ENCODE measurements at places on chromosomes 1 and 21. TPM values are rescaled to one million over a fixed set of nuclear protein-coding genes. Genes with fewer than 3 reads are reported as not detected.
A peak's percentile ranks its signal among the peaks of the same experiment; 100 is the strongest.

DNA sequence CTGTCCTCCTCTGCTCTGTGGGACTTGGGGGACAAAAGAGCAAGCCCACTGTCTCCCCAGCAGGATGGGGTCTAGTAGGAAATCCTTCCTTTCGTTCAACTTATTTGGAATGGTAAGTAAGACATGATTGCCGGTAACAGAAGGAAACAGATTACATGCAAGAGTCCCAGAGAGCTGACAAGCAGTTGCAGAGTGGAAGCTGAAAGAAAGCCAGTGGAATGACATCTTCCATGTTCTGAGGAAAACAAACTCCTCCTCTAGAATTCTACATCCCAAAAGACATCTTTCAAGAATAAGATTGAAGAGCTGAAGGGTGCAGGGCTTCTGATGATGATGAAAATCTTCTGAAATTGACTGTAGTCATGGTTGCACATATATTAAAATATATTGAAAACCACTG lies 619.4 kb downstream of the KIF26B start:
- no peaks in the 10 kb centered on the region for H3K4me1 ChIP-seq
- H3K36me3 ChIP-seq = no peaks in the 10 kb centered on the region
- H3K27ac ChIP-seq = no peak overlapping the region
- no peak for DNase-seq

PCSK9 gene
- 0.26 TPM for total RNA-seq

DNA sequence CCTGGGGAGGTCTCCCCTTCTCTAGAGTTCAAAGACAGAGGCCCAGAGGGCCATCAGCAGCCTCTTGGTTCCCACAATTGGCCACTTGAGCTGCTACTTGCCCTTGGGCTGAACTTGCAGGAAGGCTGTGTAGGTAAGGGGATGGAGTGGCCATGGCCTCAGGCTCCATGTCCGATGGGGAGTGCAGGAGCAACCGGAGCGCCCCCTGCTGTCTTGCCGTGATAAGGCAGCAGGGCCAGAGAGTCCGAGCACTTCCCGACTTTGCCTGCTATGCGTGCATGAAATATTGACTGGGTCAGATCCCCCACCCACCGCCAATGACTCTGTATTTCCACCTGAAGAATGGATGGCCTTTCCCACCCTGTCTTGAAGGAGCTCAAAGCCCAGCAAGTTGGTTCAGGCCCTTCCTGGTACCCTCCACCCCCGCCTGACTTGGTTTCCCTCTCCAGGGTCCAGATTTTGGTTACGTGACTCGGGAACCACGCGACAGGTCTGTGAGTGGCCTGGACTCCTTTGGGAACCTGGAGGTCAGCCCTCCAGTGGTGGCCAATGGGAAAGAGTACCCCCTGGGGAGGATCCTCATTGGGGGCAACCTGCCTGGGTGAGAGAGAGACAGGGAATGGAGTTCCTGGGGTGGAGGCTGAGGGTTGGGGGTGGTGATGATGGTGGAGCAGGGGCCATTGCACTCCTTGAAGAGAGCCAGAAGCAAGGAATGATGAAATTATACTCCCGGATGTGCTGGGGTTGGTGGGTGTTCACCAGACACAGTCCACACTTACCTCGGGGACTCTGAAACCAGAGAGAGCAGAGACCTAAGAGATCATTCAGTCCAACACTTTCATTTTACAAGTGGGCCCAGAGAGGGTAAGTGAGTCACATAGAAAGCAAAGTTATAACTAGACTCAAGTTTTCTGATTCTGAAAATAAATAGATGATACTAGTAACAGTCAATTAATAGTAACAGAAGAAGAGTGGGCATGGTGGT lies 25.6 kb downstream of the PADI3 start:
- H3K36me3 ChIP-seq = no peaks in the 10 kb centered on the region
- H3K4me3 ChIP-seq = no peak overlapping the region
- DNase-seq = no peak
- H3K27ac ChIP-seq = peak overlapping the region; percentile 59
- H3K4me1 ChIP-seq = no peaks in the 10 kb centered on the region

RNU1-1 gene
- total RNA-seq = 1,290 TPM

DNA sequence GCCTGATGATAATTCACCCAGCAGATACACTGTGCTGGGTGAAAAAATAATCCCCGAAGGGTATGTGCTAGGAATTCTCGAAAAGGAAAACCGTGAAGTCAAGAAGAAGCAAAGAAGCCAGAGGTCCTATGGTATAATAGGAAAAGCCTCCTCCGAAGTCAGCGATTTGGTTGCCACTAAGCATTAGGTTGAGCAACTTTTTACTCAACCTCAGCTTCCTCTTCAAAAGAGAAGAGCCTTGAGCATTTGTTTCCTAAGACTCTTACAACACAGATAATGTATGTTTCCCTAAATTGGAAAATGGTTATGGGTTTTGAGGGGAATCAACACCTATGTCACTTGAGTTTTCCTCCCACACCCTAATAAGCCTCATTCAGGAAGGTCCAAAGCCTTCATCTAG lies 21.3 kb upstream of the MNDA start:
- H3K4me3 ChIP-seq = no peak overlapping the region
- H3K36me3 ChIP-seq = no peaks in the 10 kb centered on the region
- no peak overlapping the region for H3K27ac ChIP-seq
- no peaks in the 10 kb centered on the region for H3K27me3 ChIP-seq
- H3K4me1 ChIP-seq = no peaks in the 10 kb centered on the region

FCRL1 gene
- total RNA-seq = not detected

DNA sequence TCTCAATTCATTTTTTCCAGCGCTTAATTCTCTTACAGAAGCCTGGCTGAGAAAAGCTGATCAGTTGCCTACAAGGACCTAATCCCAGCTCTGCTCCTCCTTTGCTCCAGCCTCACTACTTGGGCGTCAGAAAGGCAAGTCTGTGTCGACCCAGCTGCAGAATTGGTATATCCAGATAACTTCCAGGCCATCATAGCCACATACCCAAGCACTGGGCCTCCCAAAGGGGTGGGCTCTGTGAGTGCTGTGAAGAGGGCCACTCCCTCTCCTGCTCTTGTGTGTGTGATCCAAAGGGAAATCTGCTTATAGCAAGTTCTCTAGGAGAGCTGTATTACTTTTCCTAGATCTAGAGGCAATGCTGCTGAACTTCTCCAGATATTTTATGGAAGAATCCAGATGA lies 18.1 kb downstream of the LMOD1 start:
- H3K27me3 ChIP-seq = peaks cover 3% of the 10 kb centered on the region
- H3K36me3 ChIP-seq = no peaks in the 10 kb centered on the region
- no peak for DNase-seq
- no peak overlapping the region for H3K4me3 ChIP-seq
- no peak overlapping the region for H3K27ac ChIP-seq

DNA sequence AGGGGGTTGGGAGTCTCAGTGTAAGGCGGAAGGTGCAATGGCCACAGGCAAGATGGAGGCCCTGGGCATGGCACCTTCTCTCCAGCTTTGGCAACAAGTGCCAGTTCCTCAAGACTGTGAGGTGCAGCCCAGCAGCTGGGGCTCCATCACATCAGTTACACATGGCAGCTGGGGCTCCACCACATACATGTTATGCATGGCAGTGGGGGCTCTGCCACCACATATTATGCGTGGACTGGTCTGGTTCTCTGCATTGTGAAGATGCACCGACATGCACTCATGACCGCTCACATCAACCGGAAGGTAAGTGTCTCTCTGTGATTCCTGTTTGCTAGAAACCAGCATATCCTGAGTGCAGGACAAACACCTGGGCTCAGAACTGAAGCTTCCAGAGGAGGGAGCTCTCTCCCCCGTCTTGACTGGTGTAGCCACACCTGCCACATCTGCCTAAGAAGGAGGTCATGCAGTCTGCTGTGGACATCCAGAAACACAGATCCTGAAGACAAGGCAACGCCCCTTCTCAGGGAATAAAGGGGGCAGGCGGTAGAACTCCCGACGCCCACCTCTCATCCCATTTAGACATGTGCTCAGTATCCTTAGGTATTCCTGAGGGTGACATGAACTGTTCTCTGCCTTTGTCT lies 104.1 kb upstream of the TMPRSS2 start:
- peaks cover 57% of the 10 kb centered on the region for H3K4me1 ChIP-seq
- peak overlapping the region; percentile 97 for H3K27ac ChIP-seq
- DNase-seq = peak; percentile 47
- H3K4me3 ChIP-seq = no peak overlapping the region
- H3K27me3 ChIP-seq = no peaks in the 10 kb centered on the region

TNFAIP8L2 gene
- not detected for total RNA-seq

HMGN2 gene
- 496 TPM for total RNA-seq

Data from Panc1 (cell line).